ENCODE measurements at places on chromosomes 4 and X.

- DNase-seq = no peak
Measured at GRCh38 chr4:185205697-185206342, 2.0 kb upstream of the CFAP97 start.

DNA sequence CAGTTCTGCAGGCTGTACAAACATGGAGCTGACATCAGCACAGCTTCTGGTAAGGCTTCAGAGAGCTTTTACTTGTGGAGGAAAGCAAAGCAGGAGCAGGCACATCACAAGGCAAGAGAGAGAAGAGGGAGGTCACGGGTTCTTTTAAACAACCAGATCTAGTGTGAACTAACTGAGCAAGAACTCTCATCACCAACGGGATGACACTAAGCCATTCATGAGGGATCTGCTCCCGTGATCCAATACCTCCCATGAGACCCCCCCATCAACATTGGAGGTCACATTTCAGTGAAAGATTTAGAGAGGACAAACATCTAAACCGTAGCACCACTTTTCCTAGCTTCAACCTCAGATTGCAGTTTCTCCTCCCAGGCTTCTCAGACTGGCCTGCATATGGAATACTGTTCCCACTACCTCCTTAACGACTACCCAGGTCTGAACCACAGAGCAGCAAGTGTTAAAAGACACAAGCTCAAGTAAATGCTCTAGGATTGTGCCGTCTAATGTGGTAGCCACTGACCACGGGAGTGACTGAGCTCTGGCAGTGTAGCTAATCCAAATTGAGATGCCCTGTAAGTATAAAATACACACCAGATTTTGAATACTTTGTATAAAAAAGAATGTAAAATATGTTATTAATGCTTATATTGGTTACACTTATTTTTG is 192.7 kb downstream of the PTTG2 start:
- no peak for DNase-seq

GRCh38 chr4:6342530-6343293 is 73.1 kb downstream of the WFS1 start:
- no peak for DNase-seq

DNA sequence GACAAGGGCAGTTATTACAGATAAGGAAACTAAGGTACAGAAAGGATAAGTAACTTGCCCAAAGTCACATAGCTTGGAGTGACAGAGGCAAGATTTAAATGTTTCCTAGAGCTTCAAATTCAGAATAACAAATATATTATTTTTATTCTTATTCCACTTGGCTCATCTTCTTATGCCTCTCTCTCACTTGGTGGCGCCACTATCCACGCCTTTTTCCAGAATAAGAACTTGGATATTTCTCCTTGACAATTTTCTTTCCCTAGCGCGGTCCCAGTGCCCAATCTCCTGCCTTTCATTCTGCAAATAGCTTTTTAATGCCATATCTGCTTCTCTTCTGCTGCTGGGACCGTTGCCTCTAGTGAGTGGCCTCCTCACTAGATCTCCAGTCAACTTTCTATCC is 78.5 kb downstream of the MSN start:
- DNase-seq = no peak

DNA sequence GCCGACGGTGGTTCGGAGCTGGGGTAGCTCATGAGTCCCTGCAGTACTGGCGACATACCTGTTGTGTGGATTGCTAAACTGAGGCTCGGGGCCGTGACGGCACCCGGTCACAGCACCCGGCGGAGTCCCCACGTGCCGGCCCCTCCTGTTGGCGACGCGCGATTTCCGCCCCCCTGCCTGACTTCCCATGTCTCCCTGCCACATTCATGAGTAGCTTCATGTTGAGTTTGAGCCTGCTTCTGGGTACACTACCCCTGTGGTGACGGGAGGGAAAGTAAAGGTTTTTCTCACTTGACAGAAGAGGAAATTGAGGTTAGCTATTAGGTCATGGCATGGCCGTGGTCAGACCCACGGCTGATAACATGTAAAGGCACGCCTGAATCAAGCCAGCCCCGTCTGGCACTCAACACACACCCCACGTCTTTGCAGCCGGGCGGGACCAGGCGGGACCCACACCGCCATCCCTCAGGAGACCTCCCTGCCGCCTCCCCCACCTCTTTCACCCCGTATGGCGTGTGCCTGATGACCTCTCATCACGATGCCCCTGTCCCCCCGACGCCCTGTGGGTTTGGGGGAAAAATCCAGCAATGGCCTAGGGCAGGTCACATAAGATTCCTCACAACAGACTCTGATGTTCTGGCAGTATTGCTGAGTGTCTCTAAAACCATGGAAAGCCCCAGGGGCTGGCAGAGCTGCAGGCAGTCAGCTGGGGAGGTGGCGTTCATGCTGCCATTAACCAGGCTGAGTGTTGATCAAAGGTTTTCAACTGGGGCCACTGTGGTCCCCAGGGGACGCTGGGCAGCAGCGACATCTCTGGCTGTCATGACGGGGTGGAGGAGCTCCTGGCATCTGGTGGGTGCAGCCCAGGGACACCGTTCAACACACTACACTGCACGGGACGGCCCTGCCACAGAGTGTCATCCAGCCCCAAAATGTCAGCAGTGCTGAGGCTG is 29.2 kb downstream of the P2RY8 start:
- DNase-seq = no peak

GRCh38 chr4:10732914-10733415 is 48.4 kb upstream of the CLNK start:
- no peak for DNase-seq

DNA sequence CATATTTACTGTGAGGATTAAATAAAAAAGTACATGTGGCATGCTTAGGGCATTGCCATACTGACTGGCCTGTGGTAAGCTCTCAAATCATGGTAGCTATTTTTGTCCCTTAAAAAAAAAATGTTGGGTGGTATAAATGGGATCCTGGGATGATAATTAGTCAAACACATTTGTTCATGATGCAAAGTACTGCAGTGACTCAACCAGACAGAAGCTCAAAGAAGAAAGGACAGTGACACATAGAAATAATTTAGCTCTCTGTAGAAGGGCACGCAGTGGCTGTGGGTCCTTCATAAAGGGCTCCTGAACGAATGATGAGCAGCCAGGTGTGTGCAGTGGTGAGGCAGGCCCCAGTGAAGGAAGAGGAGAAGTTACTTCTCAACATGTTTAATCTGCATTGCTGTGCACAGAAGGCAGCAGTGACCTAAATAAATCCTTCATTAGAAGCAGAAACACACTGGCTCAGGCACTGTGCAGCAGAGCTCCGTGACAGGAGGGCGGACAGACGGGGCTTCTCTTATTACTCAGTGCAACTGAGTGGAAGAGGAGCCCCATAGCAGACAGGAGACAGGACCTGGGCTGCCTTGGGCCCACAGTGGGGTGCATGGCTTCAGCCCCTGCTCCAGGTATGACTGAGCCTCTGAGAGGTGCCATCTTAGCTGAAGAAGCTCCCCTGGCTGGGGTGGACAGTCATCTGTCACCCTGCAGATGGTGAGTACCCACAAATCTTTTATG is 20.3 kb downstream of the HS3ST1 start:
- DNase-seq = no peak

GRCh38 chr4:6250235-6250983 is 19.2 kb upstream of the WFS1 start:
- DNase-seq = peak; percentile 51

DNA sequence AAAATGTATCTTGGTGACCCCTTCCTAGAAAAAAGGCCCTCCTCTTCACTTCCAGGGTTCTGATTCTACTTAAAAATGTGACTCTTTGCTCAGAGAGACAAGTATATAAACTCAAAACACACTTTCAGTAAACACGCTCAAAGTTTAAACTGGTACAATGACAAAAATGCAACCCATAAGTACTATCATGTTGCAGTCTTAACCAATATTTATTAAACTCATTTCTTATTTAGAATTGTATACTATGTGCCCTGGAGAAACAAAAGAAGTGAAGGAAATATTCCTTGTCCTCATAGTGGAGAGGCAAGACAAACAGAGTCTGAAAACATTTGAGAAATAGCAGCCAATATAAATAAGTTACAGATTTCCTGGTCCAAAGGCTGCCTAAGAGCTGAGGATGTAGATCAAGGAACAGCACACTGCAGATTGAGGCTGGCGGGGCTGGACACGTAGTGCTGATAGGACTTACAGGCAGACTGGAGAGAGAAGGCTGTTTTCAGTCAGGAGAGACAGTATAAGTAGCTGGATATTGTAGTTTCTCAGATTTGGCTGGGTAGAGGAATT is 39.1 kb upstream of the ANXA3 start:
- DNase-seq = no peak

DNA sequence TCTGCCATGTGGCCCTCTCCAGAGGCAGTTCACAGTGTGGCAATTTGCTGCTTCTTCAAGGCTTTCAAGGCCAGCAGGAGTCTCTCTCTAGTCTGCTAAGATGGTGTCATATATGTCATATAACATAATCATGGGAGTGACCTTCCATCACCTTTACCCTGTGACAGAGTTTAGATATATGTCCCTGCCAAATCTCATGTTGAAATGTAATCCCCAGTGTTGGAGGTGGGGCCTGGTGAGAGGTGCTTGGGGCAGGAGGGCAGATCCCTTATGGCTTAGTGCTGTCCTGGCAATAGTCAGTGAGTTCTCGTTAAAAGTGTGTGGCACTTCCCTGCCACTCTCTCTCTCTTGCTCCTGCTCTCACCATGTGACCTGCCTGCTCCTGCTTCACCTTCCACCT is 252.0 kb downstream of the PALLD start:
- no peak for DNase-seq

GRCh38 chrX:136214551-136214950 is 36.6 kb downstream of the MAP7D3 start:
- peak; percentile 95 for DNase-seq

- DNase-seq = peak; percentile 58
Measured at GRCh38 chr4:166527500-166527899, 654.5 kb downstream of the TLL1 start.

Data from fibroblast of skin of right quadriceps (primary cell).